Smooth muscle cell of the umbilical artery (primary cell): ENCODE measurements at places on chromosomes 1 and 21. TPM values are rescaled to one million over a fixed set of nuclear protein-coding genes. Genes with fewer than 3 reads are reported as not detected.

AIDA gene
- 49.9 and 102 TPM in 2 replicates for total RNA-seq

RNF207 gene
- 56.1 and 57.0 TPM in 2 replicates for total RNA-seq

NCSTN gene
- total RNA-seq, result 181 and 242 TPM in 2 replicates

NGF gene
- 0.60 and 0.89 TPM in 2 replicates for total RNA-seq

HSPA6 gene
- 0.30 and 1.1 TPM in 2 replicates for total RNA-seq

NHLH2 gene
- total RNA-seq, result not detected in 2 replicates

TPM3 gene
- total RNA-seq, result 382 and 1,181 TPM in 2 replicates

MAP10 gene
- total RNA-seq, result 1.8 TPM in 2 replicates

KLHDC8A gene
- not detected in 2 replicates for total RNA-seq

ERVH48-1 gene
- not detected in 2 replicates for total RNA-seq

KCNQ4 gene
- total RNA-seq, result not detected in 2 replicates

TNFRSF4 gene
- under 0.01 and 0.14 TPM in 2 replicates for total RNA-seq

ZNF362 gene
- total RNA-seq, result 4.3 and 5.3 TPM in 2 replicates

DNAJC28 gene
- 1.7 and 2.4 TPM in 2 replicates for total RNA-seq

C1orf56 gene
- total RNA-seq, result 1.2 and 1.5 TPM in 2 replicates

RIPPLY3 gene
- total RNA-seq, result not detected in 2 replicates

BMP8A gene
- total RNA-seq, result 0.30 and 0.32 TPM in 2 replicates

CD1B gene
- not detected in 2 replicates for total RNA-seq

NEXN gene
- total RNA-seq, result 16.3 and 19.3 TPM in 2 replicates

PERM1 gene
- not detected in 2 replicates for total RNA-seq

ACKR1 gene
- not detected in 2 replicates for total RNA-seq

SFN gene
- total RNA-seq, result 0.14 TPM in 1 of 2 replicates, not detected in the other

MPL gene
- total RNA-seq, result not detected in 2 replicates

FALEC gene
- total RNA-seq, result not detected in 2 replicates

IFI44L gene
- 1.6 and 4.8 TPM in 2 replicates for total RNA-seq

FAM72C gene
- total RNA-seq, result 0.42 TPM in 1 of 2 replicates, not detected in the other

PRR9 gene
- 0.51 TPM in 1 of 2 replicates, not detected in the other for total RNA-seq

CFAP74 gene
- not detected in 2 replicates for total RNA-seq

PGLYRP3 gene
- total RNA-seq, result not detected in 2 replicates

TMOD4 gene
- not detected in 2 replicates for total RNA-seq

ATAD3C gene
- 0.09 TPM in 1 of 2 replicates, not detected in the other for total RNA-seq

DPT gene
- total RNA-seq, result 0.05 and 0.30 TPM in 2 replicates

CCDC27 gene
- total RNA-seq, result not detected in 2 replicates

DNASE2B gene
- not detected in 2 replicates for total RNA-seq

MATN1 gene
- under 0.01 and 0.18 TPM in 2 replicates for total RNA-seq

SLAMF7 gene
- total RNA-seq, result not detected in 2 replicates

DNALI1 gene
- 0.89 and 1.9 TPM in 2 replicates for total RNA-seq

BEST4 gene
- total RNA-seq, result under 0.01 TPM in 1 of 2 replicates, not detected in the other

LGR6 gene
- total RNA-seq, result not detected in 2 replicates

HPDL gene
- total RNA-seq, result 0.59 and 1.4 TPM in 2 replicates

FGR gene
- total RNA-seq, result not detected in 2 replicates

BSND gene
- not detected in 2 replicates for total RNA-seq

TTC22 gene
- total RNA-seq, result not detected in 2 replicates

FAM163A gene
- total RNA-seq, result 0.05 TPM in 1 of 2 replicates, not detected in the other

KIF14 gene
- 0.89 and 8.8 TPM in 2 replicates for total RNA-seq

TLCD4 gene
- total RNA-seq, result 0.28 and 0.30 TPM in 2 replicates

CLIC4 gene
- 353 and 466 TPM in 2 replicates for total RNA-seq

TRIM58 gene
- total RNA-seq, result 0.05 TPM in 1 of 2 replicates, not detected in the other

SMCP gene
- total RNA-seq, result not detected in 2 replicates

OR2L2 gene
- not detected in 2 replicates for total RNA-seq

C1orf21 gene
- total RNA-seq, result 22.9 and 28.5 TPM in 2 replicates

KRTAP19-3 gene
- total RNA-seq, result not detected in 2 replicates
